Frontal cortex (tissue), 4 donors: ENCODE measurements at places on chromosomes 1 and 21. TPM values are rescaled to one million over a fixed set of nuclear protein-coding genes. Genes with fewer than 3 reads are reported as not detected.

DNA sequence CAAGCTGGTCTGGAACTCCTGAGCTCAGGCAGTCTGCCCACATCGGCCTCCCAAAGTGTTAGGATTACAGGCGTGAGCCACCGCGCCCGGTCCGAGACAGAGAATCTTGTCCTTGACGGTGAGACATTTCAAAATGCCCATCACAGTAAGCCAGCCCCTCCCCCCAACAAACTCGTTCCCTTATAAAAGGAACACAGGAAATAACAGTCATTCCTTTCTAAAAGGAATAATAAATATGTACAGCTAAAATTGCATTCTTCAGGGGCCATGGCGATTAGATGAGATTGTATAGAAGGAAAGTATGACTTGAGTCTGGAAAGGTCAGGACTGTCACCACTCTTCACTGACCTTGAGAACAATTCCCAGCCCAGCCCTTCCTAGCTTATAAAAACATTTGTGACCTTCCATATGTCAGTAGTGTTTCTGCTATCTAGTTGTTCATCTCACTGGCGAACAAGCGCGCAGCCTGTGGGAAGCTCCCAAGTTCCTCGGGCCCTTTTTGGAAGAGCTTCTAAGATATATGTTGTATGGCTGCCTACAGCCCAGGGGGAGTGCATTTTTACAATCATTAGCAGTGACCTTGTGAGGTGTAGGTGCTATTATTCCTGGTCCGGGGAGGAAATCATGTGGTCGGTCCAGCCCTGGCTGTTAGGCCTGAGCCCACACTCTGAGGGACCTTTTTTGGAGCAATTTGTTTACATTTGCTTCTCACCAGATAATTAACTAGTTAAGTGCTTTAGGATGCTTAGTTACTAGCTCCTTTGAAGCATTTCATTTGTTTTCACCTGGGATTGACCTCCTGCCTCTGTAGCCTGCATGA, 8.7 kb downstream of the SZRD1 start:
- no peak for DNase-seq

- no peak for DNase-seq
Measured at GRCh38 chr1:153776352-153776751, 1.1 kb downstream of the SLC27A3 start.

DNA sequence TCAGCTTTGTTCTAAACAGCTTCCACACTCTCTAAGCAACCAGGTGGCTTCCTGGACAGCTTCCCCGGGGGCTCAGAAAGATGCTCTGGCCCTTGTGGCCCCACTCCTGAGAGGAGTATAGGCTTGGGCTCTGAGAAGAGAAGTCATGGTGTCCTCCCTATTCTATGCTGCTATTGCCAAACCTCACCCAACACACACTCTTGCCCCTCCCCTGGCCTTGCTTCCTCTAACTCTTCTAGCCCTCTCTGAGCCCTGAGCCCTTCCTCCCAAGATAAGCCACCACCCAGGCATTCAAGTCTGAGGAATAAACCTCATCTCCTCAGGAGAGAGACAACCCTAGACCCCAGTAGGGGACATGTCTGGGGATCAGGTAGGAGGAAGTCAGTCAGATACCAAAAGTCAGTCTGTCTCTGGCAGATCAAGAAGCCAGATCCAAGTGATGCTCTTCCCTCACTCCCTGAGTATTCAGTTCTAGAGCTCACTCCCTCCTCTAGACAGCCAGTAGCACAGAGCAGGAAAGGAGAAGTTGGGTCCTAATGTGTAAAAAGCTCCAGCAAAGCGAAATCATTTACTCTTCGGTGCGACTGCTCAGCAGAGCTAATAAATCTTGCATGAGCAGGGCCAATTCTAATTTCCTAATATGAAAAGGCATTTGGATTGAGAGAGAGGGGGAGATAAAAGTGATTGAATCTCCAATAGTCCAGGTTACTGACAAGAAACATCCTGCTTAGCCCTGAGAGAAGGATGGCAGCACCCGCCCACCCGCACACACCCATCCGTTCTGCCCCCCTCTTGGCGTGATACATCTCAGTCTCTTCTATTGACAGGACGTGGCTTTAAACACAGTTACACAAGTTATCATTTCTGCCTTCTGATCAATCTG, 50.5 kb downstream of the DMAP1 start:
- no peak for DNase-seq

DNA sequence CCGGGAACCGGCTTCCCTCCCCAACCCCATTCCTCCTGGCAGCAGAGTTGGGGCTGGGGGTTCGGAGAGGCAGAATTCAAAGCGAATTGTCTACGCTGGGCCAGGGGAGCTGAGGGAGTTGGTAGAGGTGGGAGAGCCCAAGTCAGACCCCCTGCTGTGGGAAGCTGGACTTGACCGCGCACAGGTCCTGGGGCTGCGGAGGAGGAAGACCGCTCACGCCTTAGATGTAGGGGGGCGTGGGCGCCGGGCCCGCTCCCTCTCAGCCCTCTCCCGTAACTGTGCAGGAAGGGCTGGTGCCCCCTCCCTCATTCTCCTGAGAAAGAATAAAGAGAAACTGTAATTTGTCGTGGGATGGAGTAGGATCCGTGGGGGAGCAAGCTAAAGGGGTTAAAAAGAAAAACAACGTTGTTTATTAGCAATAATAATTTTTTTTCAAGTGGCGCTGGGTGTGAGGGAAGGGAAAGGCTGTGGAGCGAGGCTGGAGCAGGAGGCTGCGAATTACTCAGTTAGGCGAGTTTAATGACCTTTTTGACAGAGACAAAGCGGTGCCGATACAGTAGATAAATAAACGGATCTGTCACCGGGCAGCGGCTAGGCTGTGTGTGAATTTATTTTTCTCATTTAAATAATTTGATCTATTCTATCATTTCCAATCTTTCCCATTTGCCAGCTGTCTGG, 838 bp upstream of the GRIK3 start:
- DNase-seq = no peak

- DNase-seq = no peak
Measured at GRCh38 chr1:67724928-67725560, 40.0 kb downstream of the GADD45A start.

- no peak for DNase-seq
Measured at GRCh38 chr1:35441926-35442579, 115.2 kb downstream of the KIAA0319L start.

ATP6V1G3 gene
- total RNA-seq = not detected

KIAA0040 gene
- 0.41 TPM for total RNA-seq

DNA sequence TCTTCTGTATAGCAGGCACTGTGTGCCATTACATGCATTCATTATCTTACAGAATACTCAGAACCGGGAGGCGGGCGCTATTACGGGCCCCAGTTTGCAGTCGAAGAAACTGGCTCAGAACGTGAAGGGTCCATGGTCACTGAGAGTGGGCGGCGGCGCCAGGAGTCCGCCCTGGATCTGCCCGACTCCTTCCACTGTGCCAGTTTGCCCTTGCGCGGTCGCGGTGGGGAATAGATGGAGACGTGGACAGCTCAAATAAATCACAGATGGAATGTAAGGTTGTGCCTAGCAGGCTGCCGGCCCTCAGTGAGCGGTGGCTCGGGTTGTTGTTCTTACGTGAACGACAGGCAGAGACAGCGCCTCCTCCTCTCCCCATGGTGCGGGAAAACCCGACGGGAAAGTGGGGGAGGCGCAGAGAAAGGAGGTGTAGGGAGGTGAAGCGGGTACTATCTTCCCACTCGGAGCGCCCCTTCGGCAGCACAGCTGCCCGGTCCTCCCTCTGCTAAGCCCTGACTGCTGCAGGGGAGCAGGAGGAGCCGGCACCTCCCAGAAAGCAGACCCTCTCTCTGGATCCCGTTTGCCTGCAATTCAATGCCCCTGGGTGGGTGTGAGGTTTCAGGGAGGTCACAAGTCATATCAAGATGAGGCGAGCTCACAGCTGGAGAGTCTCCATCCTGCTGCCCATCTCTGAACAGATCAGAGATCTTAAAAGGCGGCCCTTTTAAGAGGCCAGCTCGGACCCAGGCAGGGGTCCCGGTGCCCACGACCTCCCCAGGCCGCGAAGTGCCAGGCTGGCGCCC, 1.1 kb downstream of the COL9A2 start:
- DNase-seq = no peak

- DNase-seq = no peak
Measured at GRCh38 chr21:34783815-34784214, 115.0 kb downstream of the CLIC6 start.

DNA sequence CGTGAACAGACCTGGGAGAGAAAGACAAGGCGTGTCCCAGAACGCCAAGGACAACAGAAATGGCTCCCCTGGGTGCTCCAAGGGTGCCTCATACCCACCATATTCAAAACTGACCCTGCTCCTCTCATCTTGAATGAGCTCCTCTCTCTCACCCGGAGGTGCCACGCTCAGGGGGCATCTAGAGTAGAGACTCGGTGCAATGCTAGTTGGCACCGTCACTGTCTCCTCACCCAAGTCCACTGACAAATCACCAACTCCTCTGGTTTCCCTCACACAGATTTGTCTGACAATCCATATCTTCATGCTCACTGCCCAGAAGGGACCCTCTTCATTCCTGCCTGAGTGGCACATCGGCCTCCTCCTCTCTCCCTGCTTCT, 5.0 kb downstream of the TMEM125 start:
- DNase-seq = no peak

DNA sequence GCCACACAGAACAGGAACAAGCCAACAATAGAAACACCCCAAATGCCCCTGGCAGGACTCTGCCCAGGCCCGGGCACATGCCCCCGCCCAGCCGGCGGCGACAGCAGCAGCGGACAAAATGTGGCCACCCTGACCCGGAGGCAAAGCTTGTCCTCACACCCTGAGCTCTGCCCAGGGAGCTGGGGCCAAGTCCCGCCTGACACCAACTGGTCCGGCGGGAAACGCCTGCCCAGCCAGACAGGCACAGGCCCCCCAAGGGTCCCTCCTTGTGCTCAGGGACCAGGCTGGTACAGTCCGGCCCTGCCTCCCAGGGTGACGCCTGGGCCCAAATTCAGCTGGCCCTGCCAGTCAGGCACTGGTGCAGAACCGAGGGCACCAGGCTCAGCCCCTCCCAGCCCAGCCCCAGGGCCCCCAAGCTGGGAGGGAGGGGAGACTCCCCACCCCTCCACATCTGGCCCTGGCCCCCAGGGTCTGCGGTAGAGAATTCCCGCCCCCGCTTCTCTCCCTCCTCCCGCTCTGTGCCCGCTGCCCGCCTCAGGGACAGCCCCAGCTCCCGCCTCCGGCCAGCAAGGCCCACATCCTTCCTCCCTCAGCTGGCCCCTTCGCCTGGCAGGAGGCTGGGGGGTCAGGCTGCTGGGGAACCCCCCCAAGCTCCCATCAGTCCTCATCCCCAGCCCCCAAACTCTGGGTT, 2.0 kb downstream of the AHDC1 start:
- peak; percentile 69 for DNase-seq

MTARC2 gene
- total RNA-seq = 7.3 TPM

PROK1 gene
- total RNA-seq = not detected

DNA sequence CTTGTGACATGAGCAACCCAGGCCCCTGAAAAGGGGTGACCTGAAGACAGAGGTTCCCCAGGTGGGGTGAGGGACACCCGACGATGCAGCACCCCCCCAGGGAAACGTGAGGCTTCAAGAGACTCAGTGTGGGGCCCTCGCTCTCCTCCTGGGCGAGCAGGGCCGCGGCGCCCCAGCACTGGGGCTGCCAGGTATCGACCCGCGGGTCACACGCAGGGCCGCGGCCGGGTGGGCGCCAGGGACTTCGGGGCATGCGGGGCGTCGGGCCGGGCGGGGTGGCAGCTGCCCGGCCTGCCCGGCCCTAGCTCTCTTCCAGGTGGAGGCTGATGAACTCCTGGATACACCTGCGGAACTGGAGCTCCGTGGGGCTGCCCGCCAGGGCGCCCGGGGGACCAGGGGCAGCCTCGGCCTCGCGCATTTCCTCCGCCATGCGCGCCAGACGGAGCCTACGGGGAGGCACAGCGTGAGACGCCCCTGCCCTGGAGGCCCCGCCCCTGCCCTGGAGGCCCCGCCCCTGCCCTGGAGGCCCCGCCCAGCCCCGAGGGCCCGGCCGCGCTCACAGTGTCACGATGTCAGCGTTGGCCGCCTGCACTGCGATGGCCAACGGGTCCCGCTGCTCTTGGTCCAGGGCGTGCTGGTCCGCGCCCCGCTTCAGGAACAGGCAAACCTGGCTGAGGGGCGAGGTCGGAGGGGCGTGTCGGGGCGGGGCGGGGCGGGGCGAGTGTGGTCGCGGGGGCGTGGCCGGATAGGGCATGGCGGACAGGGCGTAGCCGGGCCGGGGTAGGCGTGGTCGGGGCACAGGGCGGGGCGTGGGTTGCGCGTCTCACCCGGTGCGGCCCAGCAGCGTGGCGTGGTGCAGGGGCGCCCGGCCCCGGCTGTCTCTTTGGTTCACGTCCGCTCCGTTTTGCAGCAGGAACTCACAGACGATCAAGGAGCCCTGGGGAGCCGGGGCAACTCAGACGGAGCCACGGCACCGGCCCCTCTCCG, 13.3 kb downstream of the SCNN1D start:
- no peak for DNase-seq

DNA sequence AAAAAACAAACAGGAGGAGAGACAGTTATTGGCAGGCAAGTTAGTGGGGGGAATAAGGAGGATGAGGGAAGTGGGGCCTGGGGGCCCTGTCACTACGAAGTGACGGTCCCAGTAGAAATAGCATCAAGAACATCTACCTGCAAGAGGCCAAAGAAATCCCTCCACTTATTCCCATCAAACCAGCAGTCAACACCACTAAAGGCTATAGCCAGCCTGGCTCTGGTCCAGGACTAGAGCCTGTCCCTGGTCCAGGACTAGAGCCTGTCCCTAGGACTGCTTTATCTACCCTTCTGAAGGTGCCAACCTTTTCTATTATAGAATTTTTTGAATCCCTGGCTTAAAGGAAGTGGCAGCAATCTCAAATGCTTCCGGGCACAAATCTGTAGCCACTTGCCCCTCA, 3.2 kb downstream of the KLF18 start:
- no peak for DNase-seq

DNA sequence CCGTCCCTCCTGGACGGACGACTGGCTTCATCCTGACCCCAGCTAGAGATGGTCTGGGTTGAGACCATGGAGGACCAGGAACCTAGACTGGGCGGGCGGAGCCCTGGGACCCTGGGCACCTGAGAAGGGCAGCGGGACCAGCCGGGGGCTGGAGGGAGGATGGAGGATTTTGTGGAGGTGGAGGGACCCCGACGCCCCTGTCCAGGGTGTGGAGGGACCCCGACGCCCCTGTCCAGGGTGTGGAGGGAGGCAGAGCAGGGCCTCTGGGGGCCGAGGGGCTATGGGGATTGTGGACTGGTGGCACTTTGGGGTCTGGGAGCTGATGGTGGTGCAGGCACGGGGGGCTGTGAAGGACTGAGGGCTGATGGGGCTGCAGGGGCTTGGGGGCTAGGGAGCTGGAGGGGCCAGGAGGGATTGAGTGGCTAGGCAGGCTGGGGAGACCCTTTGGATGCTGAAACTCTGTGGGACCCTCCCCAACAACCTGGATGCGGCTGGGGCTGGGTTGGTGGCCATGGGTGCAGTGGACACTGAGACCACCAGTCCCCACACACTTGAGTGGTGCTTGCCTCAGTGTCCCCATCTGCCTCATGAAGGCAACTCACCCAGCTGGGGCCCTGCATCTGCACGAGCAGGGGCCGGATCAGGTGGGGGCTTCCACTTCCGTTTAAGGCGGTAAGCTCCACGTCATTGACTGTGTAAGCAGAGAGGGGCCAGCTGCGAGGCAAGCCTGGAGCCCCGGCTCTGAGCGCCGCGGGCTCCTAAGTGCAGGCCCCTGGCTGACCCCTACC, 7.4 kb downstream of the GJC2 start:
- DNase-seq = no peak
